Esophagus muscularis mucosa (tissue), 4 donors: ENCODE measurements at places on chromosomes 6 and 20. TPM values are rescaled to one million over a fixed set of nuclear protein-coding genes. Genes with fewer than 3 reads are reported as not detected.

PROCR gene
- total RNA-seq, result 44.3 TPM

NHSL1 gene
- total RNA-seq, result 8.6 TPM

DNA sequence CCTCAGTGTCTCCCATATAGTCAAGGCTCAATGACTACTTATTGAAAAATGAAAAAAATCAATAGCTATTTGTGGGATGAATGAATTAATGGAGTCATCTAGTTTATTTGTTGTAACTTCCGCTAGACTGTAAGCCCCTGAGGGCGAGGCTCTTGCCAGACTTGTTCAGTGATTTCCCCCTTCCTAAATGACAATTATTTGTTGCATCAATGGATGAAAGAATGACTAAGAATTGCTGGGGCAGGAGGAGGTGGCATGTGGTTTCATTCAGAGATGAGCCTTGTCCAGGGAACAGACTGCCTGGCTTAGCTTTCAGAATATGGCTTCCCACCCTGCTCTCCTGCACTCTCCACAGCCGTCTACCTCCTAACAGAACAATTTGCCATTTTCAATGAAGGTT, 1.1 kb upstream of the PRELID3B start:
- peak overlapping the region; percentile 85 for H3K27ac ChIP-seq
- no peaks in the 10 kb centered on the region for H3K36me3 ChIP-seq
- peaks cover 41% of the 10 kb centered on the region for H3K4me1 ChIP-seq
- H3K4me3 ChIP-seq, result no peak overlapping the region
- H3K27me3 ChIP-seq, result no peaks in the 10 kb centered on the region
- DNase-seq, result peak; percentile 87

DNA sequence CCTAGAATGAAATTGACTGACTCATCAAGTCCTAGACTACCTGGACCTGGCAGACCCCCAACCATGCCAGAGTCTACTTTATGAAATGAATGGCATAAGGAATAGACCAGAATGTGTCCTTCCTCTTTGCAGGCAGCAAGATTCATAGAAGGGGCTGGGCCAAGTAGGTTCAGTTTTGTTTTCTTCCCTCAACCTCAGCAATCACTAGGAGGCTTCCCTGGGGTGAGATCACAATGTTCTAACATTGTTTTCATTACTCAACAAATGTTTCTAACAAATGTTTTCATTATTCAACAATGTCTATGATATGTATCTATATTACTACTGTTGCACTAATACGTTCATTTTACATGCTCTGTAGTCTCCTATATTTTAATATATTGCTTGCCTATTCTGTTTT, 8.4 kb upstream of the FAM162B start:
- H3K4me1 ChIP-seq, result no peaks in the 10 kb centered on the region
- H3K36me3 ChIP-seq, result no peaks in the 10 kb centered on the region
- DNase-seq, result no peak
- H3K27me3 ChIP-seq, result peaks cover 3% of the 10 kb centered on the region
- H3K4me3 ChIP-seq, result no peak overlapping the region
- H3K27ac ChIP-seq, result no peak overlapping the region

DNA sequence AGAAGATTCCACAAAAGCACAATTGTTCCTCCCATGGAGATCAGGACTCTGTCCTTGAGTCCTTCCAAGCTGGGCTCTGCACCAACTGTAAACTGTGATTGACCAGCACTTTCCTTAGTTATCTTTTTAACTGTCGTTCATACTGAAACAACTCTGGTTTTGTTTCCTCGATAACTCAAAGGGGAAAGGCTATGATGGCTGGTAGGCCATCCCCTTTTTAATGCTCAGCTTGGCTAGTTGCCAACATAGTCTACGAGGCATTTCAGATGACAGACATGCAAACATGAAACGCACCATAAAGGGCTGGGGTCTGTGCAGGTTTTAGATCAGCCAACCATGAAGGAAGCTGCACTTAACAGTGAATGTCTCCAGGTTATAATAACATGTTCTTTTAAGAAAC, 497.1 kb upstream of the ARID1B start:
- no peak overlapping the region for H3K27ac ChIP-seq
- no peak for DNase-seq
- H3K4me3 ChIP-seq, result no peak overlapping the region
- H3K4me1 ChIP-seq, result peaks cover 2% of the 10 kb centered on the region

GRCh38 chr6:32176476-32177182, 745 bp upstream of the AGPAT1 start:
- no peaks in the 10 kb centered on the region for H3K27me3 ChIP-seq
- H3K4me3 ChIP-seq, result peak overlapping the region; percentile 93
- peaks cover 75% of the 10 kb centered on the region for H3K4me1 ChIP-seq
- H3K27ac ChIP-seq, result peak overlapping the region; percentile 94
- DNase-seq, result no peak
- no peaks in the 10 kb centered on the region for H3K36me3 ChIP-seq

- peaks cover 12% of the 10 kb centered on the region for H3K27me3 ChIP-seq
- no peaks in the 10 kb centered on the region for H3K4me1 ChIP-seq
- no peak overlapping the region for H3K27ac ChIP-seq
- no peak overlapping the region for H3K4me3 ChIP-seq
These were observed 9.6 kb downstream of the BTNL2 start for GRCh38 chr6:32397252-32397920.

- H3K27ac ChIP-seq, result no peak overlapping the region
- H3K36me3 ChIP-seq, result no peaks in the 10 kb centered on the region
- no peaks in the 10 kb centered on the region for H3K4me1 ChIP-seq
- no peaks in the 10 kb centered on the region for H3K27me3 ChIP-seq
- H3K4me3 ChIP-seq, result no peak overlapping the region
- no peak for DNase-seq
These were observed 15.7 kb upstream of the AHCY start for GRCh38 chr20:34318609-34319443.

DNA sequence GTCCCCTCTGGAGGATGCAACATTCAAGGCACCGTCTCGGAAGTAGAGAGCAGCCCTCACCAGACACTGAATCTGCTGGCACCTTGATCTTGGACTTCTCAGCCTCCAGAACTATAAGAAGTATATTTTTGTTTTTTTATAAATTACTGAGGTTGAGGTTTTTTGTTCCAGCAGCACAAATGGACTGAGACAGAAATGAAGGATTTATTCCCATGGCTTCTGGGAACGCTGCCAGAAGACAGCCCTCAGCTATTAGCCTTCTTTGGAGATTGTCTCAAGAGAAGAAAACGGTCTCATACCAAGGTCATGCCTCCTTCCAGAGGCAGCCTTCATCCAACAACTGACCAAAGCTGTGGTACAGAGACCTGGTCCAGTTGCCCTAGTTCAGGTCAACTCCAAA, 85.4 kb downstream of the CHMP4B start:
- H3K27ac ChIP-seq, result no peak overlapping the region
- peaks cover 3% of the 10 kb centered on the region for H3K27me3 ChIP-seq
- no peaks in the 10 kb centered on the region for H3K36me3 ChIP-seq
- DNase-seq, result no peak
- H3K4me1 ChIP-seq, result no peaks in the 10 kb centered on the region

GRCh38 chr6:103177791-103178190, 1681.9 kb downstream of the HACE1 start:
- no peak overlapping the region for H3K27ac ChIP-seq
- H3K4me1 ChIP-seq, result no peaks in the 10 kb centered on the region
- no peaks in the 10 kb centered on the region for H3K27me3 ChIP-seq
- DNase-seq, result no peak
- no peaks in the 10 kb centered on the region for H3K36me3 ChIP-seq

DNA sequence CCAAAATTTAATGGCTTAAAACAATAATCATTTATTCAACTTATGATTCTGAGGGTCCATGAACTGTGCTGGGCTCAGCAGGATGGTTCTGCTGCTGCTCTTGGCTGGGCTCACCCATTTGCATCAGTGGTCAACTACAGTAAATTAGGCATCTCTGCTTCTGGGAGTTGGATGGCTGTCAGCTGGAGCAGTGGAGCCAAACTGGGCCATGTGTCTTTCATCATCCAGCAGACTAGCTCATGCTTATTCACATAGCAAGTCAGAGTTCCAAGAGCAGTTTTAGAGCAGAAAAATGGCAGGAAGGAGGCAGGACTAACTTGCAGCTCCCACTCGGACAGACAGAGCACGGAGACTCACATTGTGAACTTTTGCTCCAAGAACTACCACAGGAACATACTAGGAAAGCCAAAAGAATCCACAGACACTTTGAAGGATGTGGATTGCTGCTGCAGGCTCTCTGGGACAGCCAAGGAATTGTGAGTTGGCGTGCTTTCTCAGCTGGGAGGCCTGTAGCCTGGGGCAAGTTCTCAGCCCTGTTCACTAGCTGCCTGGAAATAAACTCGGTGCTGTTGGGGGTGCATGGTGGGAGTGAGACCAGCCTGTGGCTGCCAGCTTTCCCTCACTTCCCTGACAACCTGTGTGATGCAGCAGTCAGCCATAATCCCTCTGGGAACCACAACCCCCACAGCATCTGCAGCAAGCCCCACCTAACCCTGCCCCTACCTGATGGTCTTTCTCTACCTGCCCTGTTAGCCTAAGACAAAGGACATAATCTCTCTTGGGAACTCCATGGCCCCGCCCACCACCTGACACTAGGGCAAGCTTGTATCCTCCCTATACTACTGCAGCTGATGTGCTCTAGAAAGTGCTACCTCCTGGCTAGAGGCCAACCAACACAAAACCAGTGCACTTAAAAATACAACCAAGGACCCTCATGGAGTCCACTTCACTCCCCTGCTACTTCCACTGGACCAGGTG, 129.0 kb downstream of the JPH2 start:
- H3K27ac ChIP-seq, result no peak overlapping the region
- no peaks in the 10 kb centered on the region for H3K27me3 ChIP-seq
